ENCODE measurements at places on chromosomes 6 and 20.

DNA sequence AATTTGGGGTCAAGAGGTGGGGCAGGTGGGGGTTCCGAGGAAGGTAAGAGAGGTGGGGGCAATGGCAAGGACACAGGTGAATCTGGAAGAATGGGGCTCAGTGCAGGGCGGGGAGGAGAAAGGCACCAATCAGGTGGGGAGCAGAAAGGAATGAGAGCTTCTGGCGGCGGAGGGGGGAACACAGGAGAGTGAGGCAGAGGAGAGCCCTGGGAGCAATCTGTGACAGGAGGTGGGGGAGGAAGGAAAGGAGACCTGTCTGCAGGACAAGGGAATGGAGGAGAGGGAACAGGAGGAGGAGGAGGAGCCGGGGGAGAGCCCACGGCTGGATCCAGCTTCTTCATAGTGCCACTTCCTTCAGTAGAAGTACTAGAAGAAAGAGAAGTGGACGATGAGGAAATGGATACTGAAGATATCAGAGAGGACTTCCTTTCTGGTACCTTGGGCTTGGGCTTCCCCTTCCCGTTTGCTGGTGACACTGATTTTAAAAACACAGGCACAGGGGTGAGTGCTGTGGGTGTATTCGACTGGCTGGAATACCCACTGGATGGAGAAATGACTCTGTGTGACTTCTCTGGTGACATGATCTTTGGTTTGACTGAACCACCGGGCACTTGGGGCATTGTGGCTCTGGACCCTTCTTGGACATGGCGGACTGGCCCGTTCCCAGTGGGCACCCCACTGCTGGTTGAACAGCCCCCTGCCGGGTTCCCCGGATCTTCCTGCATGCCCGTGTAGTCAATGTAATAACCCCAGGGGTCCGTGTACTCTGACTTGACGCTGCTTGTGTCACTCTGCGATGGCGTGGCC, 27.4 kb downstream of the HEBP2 start:
- no peak for DNase-seq

GRCh38 chr6:163937071-163937470, 522.6 kb downstream of the QKI start:
- DNase-seq = no peak

DNA sequence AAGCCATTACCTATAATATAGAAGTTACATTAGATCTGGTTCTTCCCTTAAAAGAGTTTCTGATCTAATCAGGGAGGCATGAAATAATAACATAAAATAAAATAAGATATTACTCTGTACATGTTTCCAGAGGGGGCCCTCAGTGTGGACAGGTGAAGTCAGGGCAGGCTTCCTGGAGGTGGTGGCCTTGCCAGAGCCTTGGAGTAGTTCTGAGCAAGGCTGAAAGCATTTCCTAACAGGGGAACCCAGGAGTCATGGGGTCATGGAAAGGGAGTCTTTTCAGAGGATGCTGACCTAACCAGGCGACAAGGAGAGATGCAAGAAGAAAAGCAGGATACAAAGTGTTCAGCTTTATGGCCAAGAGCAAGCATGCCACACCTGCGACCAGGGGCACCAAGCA, 471.3 kb upstream of the AGPAT4 start:
- DNase-seq = no peak

DNA sequence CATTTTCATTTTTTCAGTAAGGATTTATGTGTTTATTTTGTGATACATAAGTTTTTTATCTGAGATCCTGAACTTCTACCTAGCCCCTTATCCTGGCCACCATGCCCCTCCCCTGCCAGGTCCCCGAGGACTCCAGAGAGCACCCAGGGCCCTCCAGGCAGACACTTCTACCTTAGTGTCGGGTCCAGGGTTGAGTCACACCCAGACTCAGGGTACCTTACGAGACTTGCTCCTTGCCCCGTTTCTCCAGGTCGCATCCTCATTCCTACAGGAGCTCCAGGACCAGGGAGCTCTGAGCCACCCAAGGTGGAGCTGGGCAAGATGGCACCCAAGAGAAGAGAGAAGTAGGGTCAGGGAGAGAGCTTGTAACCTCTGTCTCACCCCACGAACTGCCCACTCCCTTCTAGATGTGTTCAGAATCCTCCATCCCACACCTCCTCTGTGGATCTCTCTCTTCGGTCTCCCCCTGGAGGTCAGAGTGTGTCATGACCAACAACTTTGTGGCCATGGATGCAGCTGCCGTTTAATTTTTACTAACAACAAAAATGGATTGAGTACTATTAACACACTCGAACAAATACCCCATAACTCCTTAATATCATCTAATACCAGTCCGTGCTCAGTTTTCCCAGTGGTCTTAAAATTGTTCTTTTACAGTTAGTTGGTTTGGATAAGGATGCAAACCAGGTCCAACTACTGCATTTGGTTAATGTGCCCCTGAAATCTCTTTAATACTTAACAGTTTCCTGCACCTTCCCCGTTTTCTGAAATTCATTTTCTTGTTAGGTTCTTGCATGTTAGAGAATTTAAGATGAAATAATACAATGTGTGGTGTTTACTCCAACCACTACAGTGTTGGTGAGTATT, 130.6 kb upstream of the INSM1 start:
- no peak for DNase-seq

- DNase-seq = no peak
Measured at GRCh38 chr6:138031850-138032249, 75.4 kb downstream of the PERP start.

GRCh38 chr6:139336488-139336887, 38.0 kb downstream of the CITED2 start:
- no peak for DNase-seq

DNA sequence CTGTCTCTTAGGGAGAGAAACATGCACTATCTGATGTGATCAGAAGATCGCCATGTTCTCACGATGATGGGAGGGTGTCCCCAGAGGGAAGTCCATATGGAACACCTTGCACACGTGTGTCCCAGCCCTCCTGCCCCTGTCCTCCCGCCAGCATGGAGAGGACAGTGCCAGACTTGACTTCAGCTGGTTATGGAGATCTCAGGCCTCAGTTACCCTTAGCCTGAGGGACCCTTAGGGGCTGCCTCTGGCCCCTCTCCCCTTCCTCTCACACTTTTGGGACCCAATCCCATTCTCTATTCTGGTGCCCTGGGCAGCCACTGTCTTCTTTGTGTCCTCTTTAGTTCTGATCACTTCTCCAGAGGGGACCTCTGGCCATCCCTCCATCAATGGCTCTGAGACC, 1.6 kb downstream of the TREML4 start:
- DNase-seq = no peak

- no peak for DNase-seq
Measured at GRCh38 chr6:43061861-43062260, 2.4 kb downstream of the KLC4 start.
